SW480 (cell line): ENCODE measurements at places on chromosomes 1 and 21.
A peak's percentile ranks its signal among the peaks of the same experiment; 100 is the strongest.

DNA sequence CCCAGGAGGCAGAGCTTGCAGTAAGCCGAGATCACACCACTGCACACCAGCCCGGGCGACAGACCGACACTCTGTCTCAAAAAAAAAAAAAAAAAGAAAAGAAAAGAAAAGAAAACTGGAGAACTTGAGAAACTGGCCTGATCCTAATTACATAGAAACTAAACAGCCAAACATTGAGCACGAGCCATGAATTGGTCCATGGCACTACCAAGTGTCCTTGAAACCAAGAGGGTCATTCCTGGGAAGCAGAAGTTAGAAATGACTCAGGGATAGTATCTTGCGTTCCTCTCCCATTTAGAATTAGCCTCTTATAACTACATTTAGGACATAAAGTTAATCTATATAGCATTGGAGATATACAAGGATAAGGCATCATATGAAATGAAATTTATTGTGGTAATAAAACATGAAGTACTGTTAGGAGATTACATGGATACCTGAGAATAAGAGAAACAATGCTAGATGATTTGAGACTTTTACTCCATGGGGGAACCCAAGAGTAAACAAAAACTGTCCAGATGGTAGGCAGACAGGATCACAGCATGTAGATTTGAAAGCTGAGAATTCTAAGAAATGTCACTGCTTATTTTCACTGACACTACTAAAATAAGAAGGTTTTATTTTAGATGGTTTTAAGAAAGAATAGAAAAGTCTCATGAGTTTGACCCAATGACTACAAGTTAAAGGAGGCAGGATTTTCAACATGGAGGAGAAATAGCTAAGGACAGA is 39.5 kb upstream of the CPLANE2 start:
- DNase-seq = no peak

DNA sequence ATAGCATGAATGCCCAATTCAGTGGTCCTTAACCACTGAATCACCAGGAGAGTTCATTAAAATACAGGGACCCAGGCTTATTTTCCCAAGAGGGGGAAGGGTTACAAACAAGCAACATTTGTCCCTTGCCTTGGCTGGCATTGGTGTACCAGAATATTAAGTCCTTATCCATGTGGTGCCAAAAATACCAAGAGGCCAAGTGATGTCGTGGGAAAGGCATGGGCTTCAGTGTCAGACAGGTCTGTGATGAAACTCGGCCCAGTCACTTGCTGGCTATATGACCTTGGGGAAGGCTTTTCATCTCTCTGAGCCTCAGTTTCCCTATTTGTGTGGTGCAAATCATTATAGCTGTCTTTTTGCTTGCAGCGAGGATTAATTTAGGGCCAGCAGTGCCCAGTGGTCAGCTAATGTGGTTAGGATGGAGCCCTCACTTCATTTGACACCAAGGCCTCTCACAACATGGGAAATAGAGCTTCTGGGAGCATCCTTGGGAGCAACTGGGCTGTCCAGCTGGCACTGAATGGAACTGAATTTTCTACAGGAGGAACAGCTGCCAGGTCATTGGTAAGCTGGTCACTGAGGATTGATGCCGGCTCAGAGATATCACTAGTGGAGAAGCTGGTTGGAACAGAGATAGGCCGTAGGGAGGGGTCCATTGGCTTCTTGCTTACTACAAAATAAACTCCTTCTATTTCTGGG is 77.2 kb upstream of the PPP2R5A start:
- no peak for DNase-seq

GRCh38 chr1:93874025-93874651 is 4.9 kb downstream of the DNTTIP2 start:
- peak; percentile 8 for DNase-seq

DNA sequence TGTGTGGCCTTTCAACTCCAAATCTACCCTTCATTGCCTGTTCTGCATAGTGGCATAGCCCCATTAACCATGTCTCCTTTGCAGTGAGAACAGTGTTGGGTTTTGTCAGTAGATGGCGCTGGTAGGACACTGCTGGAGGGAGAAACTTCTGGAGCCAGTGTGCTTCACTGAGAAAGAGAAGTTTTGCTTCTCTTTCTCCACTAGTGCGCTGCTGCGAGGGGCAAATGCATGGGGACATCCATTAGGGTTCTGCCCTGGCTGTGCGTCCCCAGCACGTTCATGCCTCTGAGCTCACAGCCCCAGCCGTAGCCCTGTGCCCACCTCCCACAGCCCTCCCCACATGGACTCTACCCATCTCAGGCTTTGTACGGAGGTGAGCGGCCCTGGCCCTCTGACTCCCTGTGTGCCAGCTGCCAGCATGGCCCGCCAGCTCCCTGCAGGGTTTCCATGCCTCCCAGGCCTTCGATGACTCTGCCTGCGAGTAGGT is 53.1 kb downstream of the RIMS3 start:
- DNase-seq = peak; percentile 57

- DNase-seq = no peak
Observed at GRCh38 chr1:207174913-207175312, 70.9 kb downstream of the C4BPA start.

DNA sequence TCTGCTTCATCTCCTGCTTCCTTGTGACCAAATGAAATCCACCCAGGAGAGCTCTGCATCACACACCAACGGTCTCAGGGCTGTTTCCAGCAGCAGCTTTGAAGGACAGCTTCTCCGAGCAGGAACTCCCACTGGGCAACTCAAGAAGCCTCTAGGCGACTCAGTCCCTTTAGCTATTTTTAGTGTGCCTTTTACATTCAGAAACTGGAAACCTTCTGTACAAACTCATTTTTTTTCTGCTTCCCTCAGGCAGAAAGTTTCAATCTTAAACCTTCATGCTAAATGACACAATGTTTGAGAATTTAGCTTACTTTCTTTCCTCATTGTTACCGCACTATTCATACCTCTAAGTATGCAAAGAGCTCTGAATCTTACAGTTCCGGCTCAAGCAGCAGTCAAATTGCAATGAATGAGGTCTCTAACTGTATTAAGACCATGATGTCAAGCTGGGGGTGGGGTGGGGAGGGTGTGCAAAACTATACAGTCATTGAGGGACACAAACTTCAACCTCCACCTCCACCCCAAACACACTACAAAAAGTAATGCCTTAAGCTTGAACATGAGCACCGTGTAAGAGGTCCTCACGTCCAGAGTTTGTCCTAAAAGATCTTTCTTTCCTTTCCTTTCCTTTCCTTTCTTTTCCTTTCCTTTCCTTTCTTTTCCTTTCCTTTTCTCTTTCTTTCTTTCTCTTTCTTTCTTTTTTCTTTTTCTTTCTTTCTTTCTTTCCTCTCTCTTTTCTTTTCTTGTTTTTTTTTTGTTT is 16.4 kb upstream of the TARBP1 start:
- no peak for DNase-seq
